ENCODE measurements at places on chromosomes 3 and 15. TPM values are rescaled to one million over a fixed set of nuclear protein-coding genes. Genes with fewer than 3 reads are reported as not detected.

Gene RASGRP1
- total RNA-seq, result 0.12 TPM

Gene LRRC31
- not detected for total RNA-seq

Gene GP9
- not detected for total RNA-seq

Gene ITIH1
- not detected for total RNA-seq

Gene SKOR1
- not detected for total RNA-seq

Gene RAB6B
- 0.29 TPM for total RNA-seq

Gene ACTC1
- total RNA-seq, result not detected

Gene CD86
- not detected for total RNA-seq

Gene LRRC49
- 14.5 TPM for total RNA-seq

Gene CD200R1
- 0.48 TPM for total RNA-seq

Gene LACTB
- 19.6 TPM for total RNA-seq

Gene SPRED1
- 67.6 TPM for total RNA-seq

Gene MEIS2
- total RNA-seq, result 21.5 TPM

Gene SLCO3A1
- total RNA-seq, result 1.7 TPM

Gene CPNE9
- total RNA-seq, result not detected

Gene APEH
- total RNA-seq, result 108 TPM

Gene SLC12A1
- total RNA-seq, result 0.10 TPM

Gene P2RY1
- total RNA-seq, result 0.48 TPM

Gene LSAMP
- total RNA-seq, result 0.59 TPM

Gene SLC6A20
- total RNA-seq, result not detected

Gene ST8SIA2
- 15.1 TPM for total RNA-seq

Gene IGDCC3
- not detected for total RNA-seq

Gene RBMS3
- 22.8 TPM for total RNA-seq

Gene KLHL6
- not detected for total RNA-seq

Gene GABRA5
- not detected for total RNA-seq

Gene TMCO5A
- not detected for total RNA-seq

Gene SIDT1
- total RNA-seq, result under 0.01 TPM

Gene ACTRT3
- 1.6 TPM for total RNA-seq

Gene SLC33A1
- total RNA-seq, result 45.4 TPM

Gene MCTP2
- total RNA-seq, result 39.5 TPM

Gene CCR8
- not detected for total RNA-seq

Gene TRIM42
- total RNA-seq, result not detected

Gene KNG1
- total RNA-seq, result not detected

Gene LDHAL6B
- total RNA-seq, result not detected

Gene ALDH1A3
- total RNA-seq, result 217 TPM

Gene C3orf80
- total RNA-seq, result 0.48 TPM

Gene ZMYND10
- 5.2 TPM for total RNA-seq

Gene ENTPD3
- not detected for total RNA-seq

Gene KIF15
- total RNA-seq, result 41.2 TPM

Gene PRR20G
- total RNA-seq, result not detected

Gene GOLGA8T
- not detected for total RNA-seq

Gene KIF9
- total RNA-seq, result 22.1 TPM

Gene TOMM70
- total RNA-seq, result 77.4 TPM

Gene CHST2
- total RNA-seq, result 20.7 TPM

Gene TGM5
- not detected for total RNA-seq

Gene CMTM8
- not detected for total RNA-seq

Gene ROPN1
- total RNA-seq, result 1.3 TPM

Gene ALDH1A2
- total RNA-seq, result 0.78 TPM

Gene CKMT1A
- not detected for total RNA-seq

Gene EIF4A2
- 465 TPM for total RNA-seq

Gene ZIC4
- 0.10 TPM for total RNA-seq

Measured in RPMI7951 (cell line).